ENCODE measurements at places on chromosomes 13 and 19. TPM values are rescaled to one million over a fixed set of nuclear protein-coding genes. Genes with fewer than 3 reads are reported as not detected.

The RXFP2 gene
- total RNA-seq: not detected

The C1QTNF9B gene
- total RNA-seq: not detected

The ECSIT gene
- total RNA-seq: 31.6 TPM

The ALKBH7 gene
- total RNA-seq: 48.8 TPM

DNA sequence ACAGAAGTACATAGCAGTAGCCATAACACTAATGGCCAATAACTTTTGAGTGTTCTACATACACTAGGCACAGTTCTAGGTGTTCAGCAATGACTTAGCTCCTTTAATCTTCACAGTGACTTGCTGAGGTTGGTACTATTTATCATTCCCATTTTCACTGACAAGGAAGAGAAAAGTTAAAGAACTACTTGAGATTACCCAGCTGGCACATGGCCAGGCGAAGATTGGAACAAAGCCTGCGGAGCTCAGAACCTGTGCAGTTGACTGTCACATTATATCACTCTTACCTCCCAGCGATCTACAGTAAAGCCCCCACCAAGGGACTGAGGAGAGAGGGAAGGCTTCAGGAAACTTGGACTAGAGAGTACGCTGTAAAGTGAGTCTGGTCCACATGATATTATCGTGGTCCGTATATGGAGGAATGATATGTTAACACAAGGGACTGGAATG lies 42.4 kb upstream of the WDFY2 start:
- no peak for DNase-seq

- DNase-seq: no peak
Observed at GRCh38 chr13:109687559-109688448, 98.6 kb downstream of the IRS2 start.

DNA sequence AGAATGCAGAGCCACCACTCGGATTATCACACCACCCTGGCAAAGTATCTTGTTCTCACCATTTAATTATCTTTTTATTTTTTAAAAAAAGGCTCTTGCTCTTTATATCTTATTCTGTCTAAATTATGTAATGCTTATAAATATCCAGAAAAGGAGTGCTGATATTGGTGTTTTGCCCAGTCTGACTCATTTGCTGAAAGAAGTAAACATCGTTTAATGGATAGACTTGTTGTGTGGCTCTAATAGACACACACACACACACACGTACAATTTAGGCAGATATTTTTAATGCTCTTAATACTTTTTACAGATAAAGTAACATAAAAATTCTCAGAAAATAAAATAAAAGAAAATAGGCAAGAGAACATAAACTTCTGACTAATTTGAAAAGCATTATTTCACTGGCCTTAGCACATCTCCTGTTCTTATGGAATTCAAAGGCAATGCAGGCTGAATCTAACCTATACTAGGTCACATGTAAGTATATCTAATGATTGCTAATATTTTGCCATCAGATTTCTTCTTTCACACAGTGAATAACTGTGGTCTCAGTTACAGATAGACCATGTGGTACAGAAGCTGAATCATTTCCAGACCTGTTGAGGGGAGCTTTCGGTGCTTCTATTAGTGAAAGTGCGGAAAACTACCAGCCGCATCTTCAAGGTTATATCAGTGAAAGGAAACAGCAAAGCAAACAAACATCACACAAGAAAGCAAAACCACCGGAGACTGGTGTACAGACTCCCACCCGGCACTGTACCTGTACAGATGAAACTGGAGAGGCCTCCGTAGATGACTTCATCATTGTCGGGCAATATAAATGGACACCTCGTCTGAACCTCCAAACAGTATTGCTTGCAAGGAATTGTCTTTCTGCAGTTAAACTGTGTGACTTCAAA lies 642.1 kb upstream of the ARGLU1 start:
- DNase-seq: no peak

DNA sequence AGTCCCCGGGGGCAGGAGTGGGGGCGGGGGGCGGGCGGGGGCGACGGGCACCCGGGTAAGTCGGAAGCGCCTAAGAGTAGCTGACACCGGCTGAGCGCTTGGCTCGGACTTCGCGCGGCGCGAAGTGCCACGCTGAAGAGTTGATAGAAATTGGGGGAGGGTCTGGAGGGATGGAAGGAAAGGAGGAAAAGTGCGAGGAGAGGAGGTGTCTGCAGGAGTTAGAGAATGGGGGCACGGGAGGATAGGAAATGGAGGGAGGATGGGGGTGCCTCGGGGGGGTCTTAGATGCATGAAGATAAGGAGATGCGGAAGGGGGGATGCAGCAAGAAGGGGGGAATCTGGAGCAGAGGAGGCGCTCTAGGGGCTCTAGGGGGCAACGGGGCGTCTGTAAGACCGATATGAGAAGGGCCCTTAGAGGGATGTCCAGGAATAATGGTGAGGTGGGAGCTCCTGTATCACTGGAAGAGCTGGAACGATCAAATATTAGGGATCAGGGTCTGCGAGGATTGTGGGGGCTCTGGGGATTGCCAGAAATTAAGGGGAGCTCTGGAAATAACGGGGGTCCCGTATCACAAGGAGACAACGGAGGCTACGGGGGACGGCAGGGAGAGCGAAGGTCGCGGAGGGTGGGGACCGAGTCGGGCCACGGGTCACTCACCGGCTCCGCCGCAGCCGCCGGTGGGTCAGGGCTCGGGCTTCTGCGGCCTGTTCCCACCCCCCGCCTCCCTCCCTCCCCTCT lies at the start of gene MYPOP:
MYPOP (minus strand) TSS at position 702 of the 739 bp plus-strand sequence. CDS start 840 bp downstream, outside the sequence.
- DNase-seq: no peak

- DNase-seq: no peak
Observed at GRCh38 chr19:57812226-57812625, 2.5 kb downstream of the ZNF552 start.

DNA sequence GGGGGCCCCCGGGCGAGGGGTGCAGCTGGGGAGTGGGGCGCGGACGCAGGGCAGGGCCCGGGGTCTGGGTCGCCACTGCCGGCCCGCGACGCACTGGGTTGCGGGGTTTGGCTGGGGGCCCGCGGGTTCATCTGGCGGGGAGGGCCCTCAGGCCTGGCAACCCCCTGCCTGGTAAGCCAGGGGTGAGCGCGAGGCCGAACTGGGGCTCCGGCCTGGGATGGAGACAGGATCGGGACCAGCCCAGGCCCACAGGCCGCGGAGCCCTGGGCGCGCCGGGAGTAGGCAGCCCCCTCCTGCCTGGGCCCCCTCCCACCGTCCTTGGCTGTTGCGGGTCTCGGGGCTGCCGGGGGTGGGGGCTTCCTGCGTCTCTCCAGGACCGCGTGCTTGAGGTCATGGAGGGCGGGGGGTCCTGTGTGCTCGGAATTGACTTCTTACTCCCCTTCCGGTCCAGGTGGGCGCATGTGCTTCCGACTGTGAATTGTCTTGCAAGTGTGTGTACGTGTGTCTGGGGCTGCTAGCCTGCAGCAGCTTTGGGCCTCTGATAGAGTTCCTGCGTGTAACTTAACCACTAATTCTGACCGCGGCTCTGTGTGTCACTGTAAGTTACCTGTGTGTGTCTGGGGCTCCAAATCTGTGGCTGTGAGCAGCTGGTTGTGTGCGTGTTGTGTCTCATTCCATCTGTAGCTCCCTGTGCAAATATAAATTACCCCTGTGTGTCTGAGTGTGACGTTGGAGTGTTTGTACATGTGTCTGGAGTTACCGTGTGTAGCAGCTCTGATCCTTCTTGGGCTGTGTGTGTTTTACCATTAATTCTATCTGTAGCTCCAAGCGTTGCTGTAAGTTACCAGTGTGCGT lies 751 bp downstream of the GRAMD1A start:
- peak; percentile 76 for DNase-seq

DNA sequence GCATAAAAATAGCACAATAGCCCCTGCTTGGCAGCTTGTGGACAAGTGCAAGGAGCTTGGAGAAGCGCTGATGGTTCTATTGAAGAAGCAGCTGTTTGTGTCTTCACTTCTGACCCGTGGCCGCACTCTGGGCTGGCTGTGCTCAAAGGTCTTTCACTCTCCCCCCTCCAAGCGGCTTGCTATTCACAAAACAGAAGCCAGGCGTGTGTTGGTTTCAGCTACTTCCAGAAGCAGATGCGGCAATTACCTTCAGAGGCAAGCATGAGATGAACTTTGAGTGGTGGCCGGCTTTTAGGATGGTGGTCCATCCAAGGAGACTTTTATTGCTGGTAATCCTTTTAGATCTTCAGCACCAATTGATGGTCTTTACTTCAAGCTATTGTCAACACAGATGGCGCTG lies 188.5 kb upstream of the ARGLU1 start:
- no peak for DNase-seq

DNA sequence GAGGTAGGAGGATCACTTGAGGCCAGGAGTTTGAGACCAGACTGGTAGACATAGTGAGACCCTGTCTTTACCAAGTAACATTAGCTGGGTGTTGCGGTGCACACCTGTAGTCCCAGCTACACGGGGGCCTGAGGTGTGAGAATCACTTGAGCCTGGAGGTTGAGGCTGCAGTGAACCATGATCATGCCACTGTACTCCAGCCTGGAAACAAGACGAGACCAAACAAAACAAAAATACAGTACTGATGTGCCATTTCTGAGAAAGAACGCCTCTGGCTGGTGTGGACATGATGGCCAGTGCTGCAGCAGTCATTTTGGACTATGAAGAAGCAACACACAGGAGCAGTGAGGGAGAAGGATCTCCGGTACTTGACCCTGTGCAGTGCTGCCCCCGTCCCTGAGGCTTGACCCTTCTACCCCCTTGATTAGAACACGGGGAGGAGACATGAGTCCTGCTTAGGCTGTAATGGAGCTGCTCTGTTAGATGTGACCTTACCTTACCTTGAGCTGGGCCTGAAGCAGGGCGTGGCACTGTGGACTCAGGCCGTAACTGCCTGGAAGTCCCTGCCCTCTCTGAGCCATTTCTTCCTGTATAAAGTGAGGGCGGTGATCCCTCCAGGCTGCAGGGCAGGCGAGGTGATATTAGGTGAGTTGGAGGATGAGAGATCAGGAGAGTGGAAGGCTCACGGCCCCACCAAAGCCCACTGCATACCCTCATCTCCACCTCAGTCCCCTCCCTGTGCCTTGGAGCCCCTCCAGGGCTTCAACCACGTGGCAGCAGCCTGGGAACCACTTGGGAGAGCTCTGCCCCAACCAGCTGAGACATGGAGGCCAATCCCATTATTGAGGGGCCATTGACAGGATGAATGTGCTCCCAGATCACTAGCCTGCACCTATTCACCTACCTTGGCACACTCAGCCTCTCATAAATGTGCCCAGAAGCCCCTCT lies 5.9 kb downstream of the RPL18A start:
- no peak for DNase-seq

DNA sequence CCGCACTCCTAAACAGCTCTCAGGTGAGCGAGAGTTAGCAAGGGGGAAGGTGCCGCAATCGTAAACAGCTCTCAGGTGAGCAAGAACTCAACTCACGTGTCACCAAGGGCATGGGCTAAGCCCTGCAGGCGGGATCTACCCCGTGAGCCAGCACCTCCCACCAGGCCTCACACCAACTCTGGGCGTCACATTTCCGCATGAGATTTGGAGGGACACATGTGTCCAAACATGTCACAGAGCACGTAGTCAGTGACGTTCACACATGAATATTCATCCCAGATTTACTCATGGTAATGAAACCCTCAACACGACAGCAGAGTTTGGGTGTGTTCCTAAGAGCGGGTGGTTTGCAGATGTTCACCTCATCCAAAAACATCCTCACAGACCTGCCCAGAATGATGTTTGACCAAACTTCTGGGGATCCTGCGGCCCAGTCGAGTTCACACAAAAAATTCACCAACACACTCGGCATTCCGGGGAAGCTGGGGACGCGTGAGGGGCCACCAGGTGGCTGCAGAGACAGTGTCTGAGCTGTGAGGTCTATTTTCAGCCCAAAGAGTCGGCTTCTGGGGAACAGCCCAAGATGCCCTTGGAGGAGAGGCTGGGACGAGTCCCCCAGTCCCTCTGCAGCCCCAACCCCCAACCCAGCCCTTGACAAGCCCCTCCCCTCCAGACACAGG lies 19.6 kb downstream of the C2CD4C start:
- no peak for DNase-seq

DNA sequence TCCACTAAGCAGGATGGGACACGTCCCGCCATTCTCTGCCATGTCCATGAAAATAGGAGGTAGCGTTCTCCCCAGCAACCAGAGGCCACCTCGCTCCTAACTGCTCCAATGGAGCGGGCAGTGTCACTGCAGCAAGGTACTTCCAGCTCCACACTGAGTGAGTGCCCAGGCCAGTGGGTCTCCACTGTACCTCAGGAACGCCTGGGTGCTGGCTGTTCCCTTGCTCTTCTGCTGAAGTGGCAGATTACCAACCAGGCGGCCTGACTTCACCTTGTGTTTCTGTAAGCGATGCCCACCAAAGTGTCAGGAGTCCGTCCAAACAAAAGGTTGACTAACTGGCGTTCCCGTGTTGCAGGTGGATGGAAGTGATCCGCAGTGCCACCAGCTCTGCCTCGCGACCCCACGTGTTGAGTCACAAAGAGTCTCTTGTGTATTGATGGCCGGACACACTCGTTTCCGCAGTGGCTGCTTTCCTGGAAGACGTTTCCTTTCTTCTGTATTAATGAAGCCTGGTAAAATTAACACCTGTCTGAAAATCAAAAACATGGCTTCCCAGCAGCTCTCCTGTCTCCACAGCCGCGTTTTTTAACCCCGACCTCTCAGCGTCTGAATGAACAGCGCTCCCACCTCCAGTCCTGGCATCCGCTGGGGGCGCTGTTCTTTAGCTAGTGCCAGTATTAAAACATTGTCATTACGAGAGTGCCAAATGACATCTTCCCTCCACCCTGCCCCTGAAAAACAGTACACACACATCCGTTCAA lies 128.8 kb downstream of the STK24 start:
- no peak for DNase-seq

GRCh38 chr13:99331881-99332293 lies 24.7 kb upstream of the GPR183 start:
- DNase-seq: no peak

GRCh38 chr19:4916292-4917082 lies 7.2 kb downstream of the UHRF1 start:
- peak; percentile 66 for DNase-seq

GRCh38 chr13:80695841-80696240 lies 354.9 kb upstream of the SPRY2 start:
- DNase-seq: no peak

GRCh38 chr13:48653472-48653939 lies at the start of gene CYSLTR2:
Gene CYSLTR2, plus strand, starts transcription at chr13:48653929. Its CDS starts 52,889 bp downstream, at chr13:48706818.
- DNase-seq: peak; percentile 48

DNA sequence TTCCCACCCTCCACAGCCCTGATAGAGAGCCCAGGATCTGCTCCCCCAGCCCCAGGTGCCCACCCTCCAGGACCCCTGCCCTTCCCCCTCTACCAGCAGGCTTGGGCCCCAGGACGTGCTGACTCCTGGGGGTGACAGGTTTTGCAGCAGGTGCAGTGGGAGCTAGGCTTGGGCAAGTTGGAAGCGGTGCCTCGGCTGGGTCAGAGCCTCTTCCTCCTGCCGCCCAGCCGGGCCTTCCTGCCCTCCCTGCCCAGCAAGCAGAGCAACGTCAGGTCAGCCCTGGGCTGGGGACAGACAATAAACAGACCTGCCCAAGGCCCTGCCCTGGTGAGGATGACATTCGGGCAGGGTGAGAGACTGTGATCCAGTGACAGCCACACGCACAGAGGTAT lies 9.2 kb upstream of the NCCRP1 start:
- no peak for DNase-seq

DNA sequence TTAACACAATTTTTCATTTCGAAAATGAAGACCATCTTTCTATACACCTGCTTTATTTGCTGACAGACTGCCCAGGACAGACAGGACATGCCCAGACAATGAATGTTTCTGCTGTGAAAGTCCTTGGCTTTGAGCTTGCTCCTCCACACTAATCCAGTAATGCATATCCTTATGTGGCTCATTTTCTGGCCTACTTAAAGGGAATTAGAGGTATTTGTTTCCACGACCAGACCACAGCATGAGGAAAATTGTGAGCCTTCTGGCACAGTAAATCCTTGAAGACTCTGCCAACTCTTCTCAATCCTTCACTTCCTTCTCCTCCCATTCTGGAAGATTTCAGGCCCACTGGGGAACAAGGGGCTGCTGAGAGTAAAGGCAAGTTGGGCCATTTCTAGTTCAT lies 25.7 kb downstream of the CCDC70 start:
- no peak for DNase-seq
